ENCODE measurements at places on chromosomes 7 and 10. TPM values are rescaled to one million over a fixed set of nuclear protein-coding genes. Genes with fewer than 3 reads are reported as not detected.

Gene VSTM4
- total RNA-seq: 29.9 TPM

Gene WDFY4
- 3.8 TPM for total RNA-seq

Gene FLNC
- total RNA-seq: 77.8 TPM

Gene DNMBP
- 10.8 TPM for total RNA-seq

Gene CPEB3
- total RNA-seq: 29.3 TPM

Gene GPR37
- 14.1 TPM for total RNA-seq

Gene NPC1L1
- total RNA-seq: 0.06 TPM

Gene DDC
- total RNA-seq: 2.3 TPM

Gene ASAH2
- 3.5 TPM for total RNA-seq

Gene AFAP1L2
- 47.6 TPM for total RNA-seq

Gene DIP2C
- 28.8 TPM for total RNA-seq

Gene KCND2
- 74.5 TPM for total RNA-seq

Gene PDCD4
- 96.4 TPM for total RNA-seq

Gene ASB10
- total RNA-seq: not detected

Gene WDR91
- total RNA-seq: 11.8 TPM

Gene NUTM2D
- total RNA-seq: 3.6 TPM

Gene POMZP3
- total RNA-seq: 5.0 TPM

Gene FGL2
- total RNA-seq: 135 TPM

Gene DRGX
- 3.4 TPM for total RNA-seq

Gene TSPAN15
- 23.0 TPM for total RNA-seq

Gene STARD3NL
- 99.0 TPM for total RNA-seq

Gene COBL
- total RNA-seq: 3.8 TPM

Gene EN2
- total RNA-seq: not detected

Gene MYL7
- not detected for total RNA-seq

Gene KIAA1549
- 11.1 TPM for total RNA-seq

Gene EIF4H
- total RNA-seq: 176 TPM
